ENCODE measurements at places on chromosomes 1 and 21. TPM values are rescaled to one million over a fixed set of nuclear protein-coding genes. Genes with fewer than 3 reads are reported as not detected.

Gene SPATC1L
- total RNA-seq: 0.26 TPM

Gene C1orf141
- total RNA-seq: not detected

Gene TFB2M
- total RNA-seq: 13.8 TPM

Gene SPATA46
- total RNA-seq: not detected

Gene STUM
- 0.05 TPM for total RNA-seq

Gene SPRR2F
- not detected for total RNA-seq

Gene NR0B2
- total RNA-seq: not detected

Gene ASPM
- total RNA-seq: 21.9 TPM

Gene MIXL1
- total RNA-seq: not detected

Gene NCAM2
- not detected for total RNA-seq

Gene TRIM17
- total RNA-seq: 6.7 TPM

Gene EPRS1
- 171 TPM for total RNA-seq

Gene TPR
- 48.3 TPM for total RNA-seq

Gene NTRK1
- not detected for total RNA-seq

Gene MAP10
- total RNA-seq: 0.21 TPM

Gene ACTN2
- total RNA-seq: 0.17 TPM

Gene PTPN7
- not detected for total RNA-seq

Gene AIM2
- total RNA-seq: 0.17 TPM

Gene DEDD
- 49.1 TPM for total RNA-seq

Gene CACNA1E
- not detected for total RNA-seq

Gene INTS11
- 116 TPM for total RNA-seq

Gene FMO3
- total RNA-seq: not detected

Gene PCSK9
- total RNA-seq: 0.67 TPM

Gene RPE65
- total RNA-seq: not detected

Gene TNFRSF25
- total RNA-seq: 60.9 TPM

Gene SLC35F3
- total RNA-seq: 14.6 TPM

Gene S100A7
- not detected for total RNA-seq

Gene ASH1L
- total RNA-seq: 32.1 TPM

Gene F13B
- total RNA-seq: not detected

Gene NR1I3
- not detected for total RNA-seq

Gene SEMA6C
- 0.50 TPM for total RNA-seq

Gene SPRR2E
- not detected for total RNA-seq

Gene SYCP1
- not detected for total RNA-seq

Gene MYCL
- 5.6 TPM for total RNA-seq

Gene PANK4
- 28.5 TPM for total RNA-seq

Gene ASCL5
- total RNA-seq: not detected

Gene CHIA
- not detected for total RNA-seq

Gene SLFNL1
- 0.12 TPM for total RNA-seq

Gene LINGO4
- not detected for total RNA-seq

Gene LEFTY1
- total RNA-seq: not detected

Gene RNF11
- 89.8 TPM for total RNA-seq

Gene ZNF692
- total RNA-seq: 9.0 TPM

Gene PCNX2
- 67.5 TPM for total RNA-seq

Gene RAB3B
- total RNA-seq: 3.4 TPM

Gene NBPF3
- 12.6 TPM for total RNA-seq

Gene KRTAP19-5
- total RNA-seq: not detected

Gene OR10J1
- total RNA-seq: not detected

Gene AJAP1
- total RNA-seq: 5.0 TPM

Gene ZFP69B
- total RNA-seq: 6.7 TPM

Gene TOR3A
- 38.0 TPM for total RNA-seq

Gene RNF223
- not detected for total RNA-seq

Gene ANKRD65
- total RNA-seq: 7.5 TPM

Gene ASAP3
- 22.0 TPM for total RNA-seq

Gene SPRR2B
- total RNA-seq: not detected

Gene RGS8
- total RNA-seq: not detected

Gene FNBP1L
- 39.2 TPM for total RNA-seq

Gene PLA2G2D
- not detected for total RNA-seq

Gene KCNQ4
- not detected for total RNA-seq

Gene ZMYND12
- total RNA-seq: 1.0 TPM

Measured in mammary epithelial cell (primary cell).